Left ventricle myocardium inferior (tissue), 1 donor: ENCODE measurements at places on chromosomes 2 and 18. TPM values are rescaled to one million over a fixed set of nuclear protein-coding genes. Genes with fewer than 3 reads are reported as not detected.

- no peaks in the 10 kb centered on the region for H3K27me3 ChIP-seq
- no peak overlapping the region for H3K4me3 ChIP-seq
- peaks cover 71% of the 10 kb centered on the region for H3K36me3 ChIP-seq
- DNase-seq: no peak
- H3K27ac ChIP-seq: no peak overlapping the region
- H3K4me1 ChIP-seq: no peaks in the 10 kb centered on the region
Measured at GRCh38 chr2:100968146-100969145, 33.6 kb upstream of the RPL31 start.

DNA sequence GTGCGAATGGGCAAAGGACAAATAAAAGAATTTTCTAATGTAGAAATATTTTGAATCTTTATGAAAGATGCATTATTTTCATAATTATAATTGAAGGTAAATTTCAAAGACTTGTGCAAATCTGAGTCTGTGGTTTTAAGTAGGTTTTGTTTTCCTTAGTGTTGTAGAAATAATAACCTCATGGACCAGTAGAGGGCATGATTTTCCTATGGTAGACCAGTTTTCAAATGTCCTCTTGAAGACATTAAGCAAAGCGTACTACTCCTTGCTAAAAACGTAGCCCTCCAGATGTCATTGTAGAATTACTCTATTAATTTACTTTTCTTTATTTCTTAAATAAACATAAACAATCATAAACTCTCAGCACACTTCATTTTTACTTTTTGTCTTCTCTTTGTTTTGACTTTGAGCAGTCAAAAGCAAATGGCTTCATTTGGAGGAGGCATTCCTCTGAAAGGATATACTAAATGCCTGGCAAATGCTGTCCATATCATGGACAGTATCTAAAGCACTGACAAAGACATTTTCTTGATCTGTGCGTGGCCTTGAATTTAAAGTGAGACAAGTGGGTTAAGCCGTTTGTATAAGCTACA, 85.8 kb upstream of the FAM237A start:
- peaks cover 7% of the 10 kb centered on the region for H3K36me3 ChIP-seq
- DNase-seq: no peak
- no peak overlapping the region for H3K27ac ChIP-seq
- H3K4me1 ChIP-seq: peaks cover 7% of the 10 kb centered on the region
- H3K27me3 ChIP-seq: no peaks in the 10 kb centered on the region

Gene CLEC4F
- total RNA-seq: not detected

Gene SULT1C2
- 1.9 TPM for total RNA-seq

GRCh38 chr2:11478899-11479605, 13.1 kb upstream of the E2F6 start:
- H3K4me3 ChIP-seq: no peak overlapping the region
- H3K27ac ChIP-seq: no peak overlapping the region
- H3K36me3 ChIP-seq: no peaks in the 10 kb centered on the region
- peaks cover 13% of the 10 kb centered on the region for H3K4me1 ChIP-seq

Gene NEU2
- total RNA-seq: not detected

- H3K36me3 ChIP-seq: no peaks in the 10 kb centered on the region
- no peak for DNase-seq
- no peaks in the 10 kb centered on the region for H3K27me3 ChIP-seq
- H3K4me1 ChIP-seq: peaks cover 12% of the 10 kb centered on the region
- no peak overlapping the region for H3K4me3 ChIP-seq
Measured at GRCh38 chr2:8606649-8607550, 75.0 kb upstream of the ID2 start.

GRCh38 chr2:161556440-161556839, 67.8 kb upstream of the SLC4A10 start:
- no peaks in the 10 kb centered on the region for H3K36me3 ChIP-seq
- no peak overlapping the region for H3K4me3 ChIP-seq

- no peak for DNase-seq
- no peaks in the 10 kb centered on the region for H3K27me3 ChIP-seq
- H3K27ac ChIP-seq: no peak overlapping the region
- H3K4me1 ChIP-seq: peaks cover 26% of the 10 kb centered on the region
- no peak overlapping the region for H3K4me3 ChIP-seq
Measured at GRCh38 chr2:209472112-209472832, 48.4 kb downstream of the MAP2 start.

DNA sequence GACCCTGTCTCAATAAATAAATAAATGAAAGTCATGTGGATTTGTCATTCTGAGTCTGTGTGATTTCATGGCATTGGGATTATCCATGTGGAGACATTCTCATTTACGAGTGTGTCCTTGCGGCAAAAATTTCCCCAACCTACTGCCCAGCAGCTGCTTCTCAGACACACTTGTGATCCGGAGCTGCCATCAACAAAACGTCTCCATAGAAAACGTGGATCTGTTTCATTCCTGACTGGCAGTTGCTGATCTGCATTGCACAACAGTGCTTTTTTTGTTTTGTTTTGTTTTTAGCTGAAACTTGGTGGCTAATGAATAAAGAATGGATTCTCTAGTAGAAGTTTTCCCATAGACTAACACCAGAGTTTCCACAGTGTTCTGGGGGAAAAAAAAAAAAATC, 74.7 kb downstream of the TGIF1 start:
- no peak overlapping the region for H3K4me3 ChIP-seq
- no peaks in the 10 kb centered on the region for H3K36me3 ChIP-seq
- H3K27me3 ChIP-seq: no peaks in the 10 kb centered on the region
- no peak overlapping the region for H3K27ac ChIP-seq
- peaks cover 12% of the 10 kb centered on the region for H3K4me1 ChIP-seq

Gene SCYGR3
- not detected for total RNA-seq

- H3K27ac ChIP-seq: peak overlapping the region; percentile 57
- no peak for DNase-seq
- H3K27me3 ChIP-seq: no peaks in the 10 kb centered on the region
- H3K4me1 ChIP-seq: peaks cover 57% of the 10 kb centered on the region
Measured at GRCh38 chr2:163698857-163699256, 37.0 kb downstream of the FIGN start.

DNA sequence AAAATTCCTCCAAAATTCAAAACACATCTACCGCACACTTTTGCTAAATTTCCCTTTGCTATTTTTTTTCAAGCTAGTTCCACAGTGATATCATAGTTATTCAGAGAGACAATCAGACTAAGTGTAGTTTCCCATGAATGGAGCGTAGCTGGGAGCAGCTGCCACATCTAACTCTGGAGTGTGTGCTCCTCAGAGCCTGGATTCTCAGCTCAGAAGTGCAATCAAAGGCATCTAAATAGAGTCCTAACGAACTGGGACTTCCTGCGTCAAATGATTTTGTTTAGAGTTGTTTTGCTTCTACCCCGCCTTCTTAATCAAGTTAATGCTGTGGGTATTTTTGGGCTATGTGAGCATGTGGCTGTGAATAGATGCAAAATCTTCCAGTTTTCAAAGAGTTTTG, 160.3 kb downstream of the TMEM18 start:
- no peaks in the 10 kb centered on the region for H3K36me3 ChIP-seq
- H3K27ac ChIP-seq: no peak overlapping the region
- H3K4me3 ChIP-seq: no peak overlapping the region
- H3K4me1 ChIP-seq: no peaks in the 10 kb centered on the region

GRCh38 chr18:693466-694187, 18.8 kb downstream of the ENOSF1 start:
- no peak overlapping the region for H3K27ac ChIP-seq
- peaks cover 39% of the 10 kb centered on the region for H3K36me3 ChIP-seq
- no peak for DNase-seq

DNA sequence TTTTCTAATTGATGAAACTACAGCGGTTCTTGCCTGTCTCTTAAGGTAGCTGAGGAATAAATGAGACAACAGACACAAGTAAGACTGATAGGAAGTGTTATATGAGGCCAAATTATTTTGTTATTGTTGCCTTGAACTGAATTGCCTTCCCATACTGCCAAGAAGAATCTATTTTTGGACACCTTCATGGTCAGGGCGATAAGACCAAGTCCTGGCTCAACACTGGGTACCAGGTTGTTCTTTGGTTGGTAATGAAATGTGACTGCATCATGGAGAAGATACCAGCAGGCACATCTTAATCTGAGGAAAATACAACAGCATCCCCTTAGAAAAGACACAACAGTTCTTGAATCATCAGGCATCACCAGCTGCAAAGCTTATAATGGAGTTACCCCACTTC, 23.7 kb downstream of the MSGN1 start:
- H3K27ac ChIP-seq: peak overlapping the region; percentile 39
- no peak for DNase-seq
- H3K36me3 ChIP-seq: no peaks in the 10 kb centered on the region
- no peak overlapping the region for H3K4me3 ChIP-seq

DNA sequence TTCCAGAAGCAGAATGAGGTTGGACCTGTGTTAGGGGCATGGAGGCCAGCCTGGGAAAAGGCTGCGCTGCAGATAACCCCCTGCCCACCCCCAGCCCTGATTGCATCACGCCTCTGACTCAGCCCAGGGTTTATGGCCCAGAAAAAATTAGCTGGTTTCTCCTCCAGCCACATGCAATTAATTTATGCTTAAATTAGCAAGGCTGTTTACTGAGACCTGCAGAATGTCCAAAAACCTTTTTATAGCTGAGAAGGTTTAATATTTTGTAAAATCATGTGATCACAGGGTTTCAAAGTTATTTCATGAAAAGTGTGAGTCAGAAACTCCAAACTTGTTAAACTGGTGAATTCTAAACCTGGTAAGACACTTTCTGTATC, 123.1 kb upstream of the HDAC4 start:
- no peak overlapping the region for H3K4me3 ChIP-seq
- H3K27me3 ChIP-seq: peaks cover 14% of the 10 kb centered on the region
- H3K4me1 ChIP-seq: peaks cover 15% of the 10 kb centered on the region
- no peak overlapping the region for H3K27ac ChIP-seq
- DNase-seq: no peak

- no peaks in the 10 kb centered on the region for H3K4me1 ChIP-seq
- H3K36me3 ChIP-seq: no peaks in the 10 kb centered on the region
- DNase-seq: no peak
- H3K27me3 ChIP-seq: peaks cover 15% of the 10 kb centered on the region
Measured at GRCh38 chr18:43571078-43571689, 293.9 kb upstream of the SYT4 start.

Gene KRCC1
- 21.2 TPM for total RNA-seq

- H3K4me1 ChIP-seq: peaks cover 4% of the 10 kb centered on the region
- H3K4me3 ChIP-seq: no peak overlapping the region
- no peaks in the 10 kb centered on the region for H3K27me3 ChIP-seq
- no peaks in the 10 kb centered on the region for H3K36me3 ChIP-seq
Measured at GRCh38 chr2:236525411-236525997, 44.1 kb upstream of the ACKR3 start.

Gene PIEZO2
- 0.33 TPM for total RNA-seq

GRCh38 chr2:152134488-152135280, 35.8 kb upstream of the CACNB4 start:
- H3K36me3 ChIP-seq: peaks cover 13% of the 10 kb centered on the region
- no peak overlapping the region for H3K27ac ChIP-seq
- peaks cover 7% of the 10 kb centered on the region for H3K4me1 ChIP-seq

Gene ASNSD1
- 31.6 TPM for total RNA-seq

DNA sequence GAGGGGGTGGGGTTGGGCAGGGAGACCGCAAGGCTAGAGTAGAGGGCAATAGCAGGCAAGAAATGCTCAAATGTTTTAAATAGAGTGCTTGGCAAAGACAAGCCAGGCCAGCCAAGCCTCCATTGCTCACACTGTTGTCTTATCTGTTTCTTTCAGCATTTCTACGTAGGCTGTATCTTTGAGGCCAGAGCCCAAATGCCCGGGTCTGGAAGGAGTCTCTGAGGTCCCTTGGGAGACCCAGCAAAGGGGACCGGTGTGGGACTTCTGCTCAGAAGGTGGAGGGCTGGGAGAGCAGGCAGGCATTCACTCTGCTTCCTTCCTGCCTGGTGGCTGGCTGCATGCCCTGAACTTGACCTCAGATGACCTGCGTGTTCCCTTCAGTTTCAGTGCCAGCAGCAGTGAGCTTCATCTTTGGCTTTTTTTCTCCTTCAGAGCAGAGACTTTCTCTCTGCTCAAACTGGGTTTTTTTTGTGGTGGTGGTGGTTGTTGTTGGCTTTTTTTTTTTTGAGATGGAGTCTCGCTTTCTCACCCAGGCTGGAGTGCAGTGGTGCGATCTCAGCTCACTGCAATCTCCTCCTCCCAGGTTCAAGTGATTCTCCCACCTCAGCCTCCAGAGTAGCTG, 13.7 kb upstream of the TET3 start:
- H3K27me3 ChIP-seq: no peaks in the 10 kb centered on the region
- H3K4me3 ChIP-seq: peak overlapping the region; percentile 25
- H3K4me1 ChIP-seq: peaks cover 19% of the 10 kb centered on the region
- H3K27ac ChIP-seq: peak overlapping the region; percentile 73
- no peaks in the 10 kb centered on the region for H3K36me3 ChIP-seq
- peak; percentile 83 for DNase-seq

Gene CNDP1
- total RNA-seq: not detected

DNA sequence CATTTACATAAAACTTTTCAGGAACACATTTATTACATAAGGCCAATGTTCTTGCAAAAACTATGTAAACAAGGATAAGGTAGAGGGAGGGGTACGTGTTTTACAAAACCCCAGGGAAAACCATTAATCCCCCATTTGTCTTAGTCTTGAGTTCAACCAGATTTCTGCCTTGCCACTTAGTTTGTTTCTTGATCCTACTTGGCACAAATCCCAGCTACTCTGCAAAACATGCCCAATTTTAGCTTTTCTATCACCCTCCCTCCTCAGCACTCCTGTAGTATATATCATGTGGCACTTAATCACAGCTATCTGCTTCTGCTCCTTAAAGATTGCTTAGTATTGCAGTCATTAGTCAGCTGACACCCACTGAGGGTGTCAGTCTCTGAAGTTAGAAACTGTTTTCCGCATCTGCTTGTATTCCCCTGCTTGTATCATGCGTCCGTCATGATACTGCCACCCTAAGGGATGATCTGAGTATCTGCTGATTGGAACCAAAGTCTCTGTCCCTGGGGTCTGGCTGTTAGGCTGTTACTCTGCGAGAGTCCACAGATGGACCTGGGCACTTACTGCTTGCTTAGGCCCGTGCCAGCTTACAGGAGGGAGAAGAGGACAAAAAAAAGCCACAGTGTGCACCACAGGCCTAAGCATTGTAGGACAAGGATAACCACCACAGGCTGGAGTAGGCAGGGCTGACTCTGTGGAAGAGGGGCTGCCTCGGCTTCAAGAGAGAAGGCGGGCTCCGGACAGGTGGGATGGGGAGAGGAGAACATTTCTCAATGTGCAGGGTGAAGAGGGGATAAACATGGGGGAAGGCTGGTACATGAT, 82.2 kb downstream of the EPAS1 start:
- no peak for DNase-seq
- no peak overlapping the region for H3K4me3 ChIP-seq
- H3K27ac ChIP-seq: peak overlapping the region; percentile 63
- peaks cover 100% of the 10 kb centered on the region for H3K36me3 ChIP-seq

Gene LAMA1
- total RNA-seq: not detected

GRCh38 chr2:46447649-46448048, 31.7 kb upstream of the TMEM247 start:
- H3K27me3 ChIP-seq: no peaks in the 10 kb centered on the region
- DNase-seq: no peak
- peaks cover 5% of the 10 kb centered on the region for H3K4me1 ChIP-seq
- no peaks in the 10 kb centered on the region for H3K36me3 ChIP-seq
- no peak overlapping the region for H3K4me3 ChIP-seq

Gene CD8B2
- not detected for total RNA-seq

DNA sequence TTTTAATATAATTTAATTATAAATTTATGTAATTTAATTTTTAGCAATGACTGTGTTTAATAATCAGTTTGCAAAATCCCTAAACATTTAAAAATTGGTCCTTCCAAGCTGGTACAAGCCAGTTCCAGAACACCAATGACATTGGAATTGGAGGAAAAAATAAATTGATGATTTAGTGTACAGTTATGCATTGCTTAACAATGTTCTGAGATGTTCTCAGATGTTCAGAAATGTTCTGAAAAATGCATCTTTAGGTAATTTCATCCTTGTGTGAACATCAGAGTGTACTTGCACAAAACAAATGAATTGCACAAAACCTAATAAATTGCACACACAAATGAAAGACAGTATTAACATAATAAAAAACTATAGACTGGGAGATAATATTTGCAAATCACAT, 95.2 kb downstream of the TRIB2 start:
- H3K27me3 ChIP-seq: no peaks in the 10 kb centered on the region
- peaks cover 46% of the 10 kb centered on the region for H3K4me1 ChIP-seq
- no peak overlapping the region for H3K4me3 ChIP-seq
- H3K36me3 ChIP-seq: no peaks in the 10 kb centered on the region
- no peak overlapping the region for H3K27ac ChIP-seq
- DNase-seq: no peak
